Fibroblast of upper back skin (primary cell): ENCODE measurements at places on chromosomes 5 and 9.

DNA sequence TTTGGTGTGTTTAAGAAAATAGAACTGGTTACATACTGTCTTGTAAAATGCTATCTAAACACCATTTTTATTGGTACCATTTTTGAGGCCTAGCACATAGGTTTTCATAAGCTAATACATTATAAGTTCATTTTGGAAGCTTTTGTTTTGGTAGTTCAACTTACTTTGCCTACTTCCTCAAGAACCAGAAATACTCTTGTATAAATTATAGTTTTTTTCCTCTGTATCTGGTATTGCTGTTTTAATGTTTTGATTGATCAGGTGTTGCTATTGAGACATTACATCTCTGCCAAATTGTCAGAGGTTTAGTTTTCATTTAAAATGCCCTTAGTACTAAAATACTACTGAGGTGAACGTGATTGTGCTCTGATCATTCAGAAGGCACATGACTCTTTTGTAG, 90.6 kb upstream of the GRHPR start:
- DNase-seq = no peak

GRCh38 chr5:22852807-22853660, at the start of gene CDH12:
Gene CDH12, minus strand, starts transcription at chr5:22853344.
- DNase-seq = peak; percentile 0

GRCh38 chr5:141861194-141861593, 17.0 kb downstream of the PCDH1 start:
- no peak for DNase-seq

DNA sequence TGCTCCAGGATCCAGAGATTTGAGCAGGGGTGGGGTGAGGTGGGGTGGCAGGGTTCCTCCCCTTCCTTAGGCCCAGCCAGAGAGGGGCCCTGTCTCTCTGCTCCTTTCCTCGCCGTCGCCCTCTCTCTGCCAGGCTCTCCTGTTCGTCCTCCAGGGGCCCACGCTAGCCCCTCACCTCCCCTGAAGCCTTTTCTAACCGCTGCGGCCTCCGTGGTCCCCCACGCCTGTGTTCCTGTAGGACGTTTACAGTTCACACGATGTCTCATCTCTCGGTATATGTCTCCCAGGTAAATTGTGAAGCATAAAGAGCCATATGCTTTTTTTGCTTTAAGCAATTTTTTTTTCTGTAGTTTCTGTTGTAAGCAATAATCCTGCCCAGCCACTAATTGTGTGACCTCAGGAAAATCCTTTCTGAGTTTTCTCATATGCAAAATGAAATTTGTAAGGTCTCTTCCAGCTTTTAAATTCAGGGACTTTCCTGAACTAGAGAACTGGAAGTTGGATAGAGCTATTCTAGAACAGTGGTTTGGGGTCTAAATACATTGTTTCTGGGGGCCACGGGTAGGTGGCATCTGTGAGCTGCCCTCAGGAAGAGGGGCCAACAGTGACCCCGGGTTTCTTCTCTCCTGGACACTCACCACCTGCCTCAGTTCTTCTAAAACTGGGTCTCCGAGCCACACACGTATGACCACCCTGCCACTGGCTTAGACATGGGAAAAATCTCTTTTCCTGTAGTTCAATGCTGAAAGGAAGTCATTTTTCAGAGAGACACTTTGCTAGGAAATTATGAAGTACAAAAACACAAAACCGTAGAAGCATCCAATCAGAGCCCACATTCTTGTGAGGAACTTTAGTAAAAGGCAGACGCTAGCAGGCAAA, 50.2 kb upstream of the ZNF366 start:
- no peak for DNase-seq

DNA sequence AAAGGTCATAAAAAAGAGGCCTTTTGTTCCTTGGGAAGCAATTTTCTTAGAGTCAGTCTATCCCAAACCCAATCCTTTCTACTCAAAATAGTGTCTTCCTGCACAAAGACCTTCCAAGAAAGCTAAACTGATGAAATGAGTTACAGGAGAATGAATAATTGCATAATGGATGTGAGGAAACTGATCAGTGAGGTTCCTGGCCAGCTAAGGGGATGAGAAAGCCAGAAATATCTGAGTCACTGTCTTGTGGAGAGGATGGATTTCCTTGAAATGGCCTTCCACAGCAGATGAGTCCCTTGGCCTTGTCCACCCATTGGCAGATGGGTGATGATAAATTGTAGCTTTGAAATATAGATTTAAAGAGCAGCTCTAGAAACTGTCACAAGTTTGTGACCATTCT, 756.1 kb downstream of the DNAH5 start:
- peak; percentile 56 for DNase-seq
